CD14-positive monocyte (primary cell): ENCODE measurements at places on chromosomes 6 and 20.

GRCh38 chr6:14729129-14729871 lies 516.6 kb upstream of the JARID2 start:
- DNase-seq: peak; percentile 49

GRCh38 chr6:100664274-100665040 lies 199.7 kb upstream of the SIM1 start:
- no peak for DNase-seq

- DNase-seq: no peak
Observed at GRCh38 chr6:32964776-32965175, 3.6 kb upstream of the BRD2 start.

GRCh38 chr6:113825781-113826180 lies 31.4 kb upstream of the MARCKS start:
- no peak for DNase-seq

DNA sequence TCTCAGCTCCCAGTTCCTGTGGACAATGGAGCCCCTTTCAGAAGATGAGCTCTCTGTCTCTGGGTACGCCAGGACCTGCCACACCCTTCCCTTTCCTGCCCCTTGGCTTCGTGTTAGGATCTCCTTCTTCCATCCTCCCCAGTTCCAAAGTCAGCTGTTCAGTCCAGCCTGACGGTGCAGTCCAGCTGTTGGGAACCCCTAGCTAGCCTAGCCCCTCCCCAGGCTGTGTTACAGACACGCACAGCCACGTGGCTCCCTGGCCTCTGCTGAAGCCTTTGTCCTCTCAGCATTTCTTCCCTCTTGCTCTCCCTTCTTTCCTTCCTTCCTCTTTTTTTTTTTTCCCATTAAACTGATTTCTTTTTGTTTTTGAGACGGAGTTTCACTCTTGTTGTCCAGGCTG lies 12.4 kb upstream of the TFAP2C start:
- DNase-seq: no peak

DNA sequence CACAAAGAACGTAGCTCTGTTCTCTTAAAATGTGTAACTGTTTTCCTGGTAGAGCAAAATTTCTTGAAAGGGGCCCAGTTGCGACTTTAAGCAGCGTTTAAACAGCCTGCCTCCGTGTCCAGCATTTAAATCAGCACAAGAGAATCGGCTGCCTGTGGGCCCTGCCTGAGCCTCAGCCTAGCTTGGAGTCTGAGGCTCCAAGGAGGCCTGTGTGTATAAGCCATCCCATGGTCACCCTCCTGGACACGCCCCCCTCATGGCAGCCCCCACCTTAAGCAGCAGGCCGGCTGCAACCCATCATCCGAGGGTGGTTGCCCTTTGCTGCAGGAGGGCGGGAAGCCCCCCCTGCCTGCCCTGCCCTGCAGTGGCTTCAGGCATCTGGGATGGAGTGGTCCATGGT lies 18.9 kb downstream of the SDCBP2 start:
- DNase-seq: no peak

GRCh38 chr6:129446272-129447197 lies 263.4 kb downstream of the ARHGAP18 start:
- no peak for DNase-seq

DNA sequence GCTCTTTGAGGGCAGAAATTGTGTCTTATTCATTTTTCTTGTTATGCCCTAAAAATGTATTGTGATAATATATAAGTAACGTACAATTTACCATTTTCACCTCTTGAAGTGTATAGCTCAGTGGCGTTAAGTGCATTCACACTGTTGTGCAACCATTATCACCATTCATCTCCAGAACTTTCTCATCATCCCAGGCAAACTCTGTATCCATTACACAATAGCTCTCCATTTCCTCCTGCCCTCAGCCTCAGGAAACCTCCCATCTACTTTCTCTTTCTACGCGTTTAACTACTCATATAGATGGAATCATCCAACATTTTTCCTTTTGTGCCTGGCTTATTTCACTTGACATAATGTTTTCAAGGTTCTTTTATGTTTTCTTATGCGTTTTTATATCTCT lies 184.6 kb downstream of the ESR1 start:
- DNase-seq: peak; percentile 23

DNA sequence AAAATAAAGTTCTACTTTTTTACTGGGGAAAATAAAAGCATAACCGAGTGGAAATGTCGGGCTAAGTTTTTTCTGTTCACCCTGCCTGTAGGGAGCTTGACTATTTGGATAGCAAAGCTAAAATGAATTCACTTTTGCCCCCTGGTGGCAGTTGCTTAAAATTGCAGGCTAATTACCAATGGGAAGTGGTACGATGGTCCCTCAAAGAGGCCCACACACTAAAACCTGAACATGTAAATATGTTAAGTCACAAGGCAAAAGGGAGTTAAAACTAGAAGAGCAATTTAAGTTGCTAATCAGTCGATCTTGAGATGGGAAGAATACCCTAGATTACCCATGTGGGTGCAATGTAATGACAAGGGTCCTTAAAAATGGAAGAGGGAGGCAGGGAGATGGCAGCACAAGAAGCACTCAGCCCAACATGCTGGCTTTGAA lies 916 bp upstream of the SUN5 start:
- DNase-seq: peak; percentile 16

GRCh38 chr6:157020398-157020797 lies 243.2 kb downstream of the ARID1B start:
- no peak for DNase-seq

DNA sequence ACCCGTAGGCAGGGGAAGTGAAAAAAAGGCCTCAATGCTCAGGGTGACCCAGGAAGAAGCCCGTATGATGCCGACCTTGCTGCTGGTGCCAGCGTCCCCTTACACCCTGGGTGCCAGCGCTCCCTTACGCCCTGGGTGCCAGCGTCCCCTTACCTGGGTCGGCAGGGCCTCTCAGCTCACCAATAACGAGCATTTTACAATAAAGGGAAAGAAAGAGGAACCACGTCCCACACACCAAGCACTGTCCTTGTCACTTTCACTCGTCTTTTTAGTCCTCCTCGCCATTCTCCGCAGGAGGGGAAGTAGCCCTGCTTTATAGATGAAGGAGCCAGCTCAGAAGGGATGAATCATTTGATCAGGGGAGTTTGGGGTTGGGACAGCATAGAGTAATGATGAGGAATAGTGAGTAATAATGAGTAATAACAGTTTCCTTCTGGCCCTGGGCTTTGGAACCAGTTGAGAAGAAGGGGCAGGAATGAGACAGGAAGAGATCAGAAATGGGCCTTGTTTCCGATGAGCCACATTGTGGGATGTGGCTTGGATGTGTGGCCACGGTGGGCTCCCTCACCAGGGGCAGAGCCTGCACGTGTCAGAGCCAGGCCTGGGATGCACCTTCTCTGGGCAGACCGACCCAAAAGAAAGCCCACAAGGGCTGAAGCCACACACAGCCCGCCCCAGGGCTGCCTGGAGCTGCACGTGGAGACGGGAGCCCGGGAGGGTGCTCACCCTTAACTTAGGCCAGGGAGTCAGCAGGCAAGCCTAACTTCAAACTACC lies 75.7 kb downstream of the SYNJ2 start:
- DNase-seq: peak; percentile 94

- DNase-seq: peak; percentile 68
Observed at GRCh38 chr6:13336553-13336952, 8.2 kb upstream of the TBC1D7 start.

DNA sequence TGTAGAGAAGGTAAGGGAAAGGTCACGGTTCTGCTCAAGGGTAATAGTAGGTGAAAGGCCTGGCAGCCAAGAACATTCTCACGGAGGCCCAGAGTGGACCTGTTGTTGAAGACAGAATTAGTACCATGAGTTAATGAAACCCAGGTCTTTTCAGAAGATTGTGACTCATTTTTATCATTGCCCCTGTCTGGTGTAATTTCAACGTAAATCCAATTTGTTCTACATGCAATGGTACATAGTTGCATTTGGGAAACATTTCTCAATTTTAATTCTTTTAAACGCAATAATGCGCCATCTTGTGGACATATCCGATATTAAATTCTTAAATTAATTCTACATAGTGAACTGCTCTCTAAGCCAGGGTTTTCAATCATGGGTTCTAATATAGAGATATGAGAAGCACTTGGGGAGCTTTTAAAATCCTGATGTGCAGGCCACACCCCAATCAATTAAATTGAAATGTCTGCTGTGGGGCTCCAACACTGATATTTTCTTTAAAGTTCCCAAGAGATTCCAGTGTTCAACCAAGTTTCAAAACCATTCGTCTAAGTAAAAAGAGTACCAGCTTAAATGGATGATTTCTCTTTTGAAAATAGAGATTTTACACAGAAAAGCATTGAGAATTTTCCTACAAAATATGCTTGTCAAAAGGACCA lies 257.4 kb downstream of the PLCB1 start:
- peak; percentile 28 for DNase-seq

GRCh38 chr6:69696273-69696672 lies 100.5 kb downstream of the LMBRD1 start:
- no peak for DNase-seq

- no peak for DNase-seq
Observed at GRCh38 chr20:57986666-57987065, 241.8 kb downstream of the ANKRD60 start.

GRCh38 chr20:297925-298775 lies 780 bp downstream of the ZCCHC3 start:
- DNase-seq: peak; percentile 50

GRCh38 chr20:49781676-49782075 lies 31.0 kb upstream of the SLC9A8 start:
- no peak for DNase-seq

DNA sequence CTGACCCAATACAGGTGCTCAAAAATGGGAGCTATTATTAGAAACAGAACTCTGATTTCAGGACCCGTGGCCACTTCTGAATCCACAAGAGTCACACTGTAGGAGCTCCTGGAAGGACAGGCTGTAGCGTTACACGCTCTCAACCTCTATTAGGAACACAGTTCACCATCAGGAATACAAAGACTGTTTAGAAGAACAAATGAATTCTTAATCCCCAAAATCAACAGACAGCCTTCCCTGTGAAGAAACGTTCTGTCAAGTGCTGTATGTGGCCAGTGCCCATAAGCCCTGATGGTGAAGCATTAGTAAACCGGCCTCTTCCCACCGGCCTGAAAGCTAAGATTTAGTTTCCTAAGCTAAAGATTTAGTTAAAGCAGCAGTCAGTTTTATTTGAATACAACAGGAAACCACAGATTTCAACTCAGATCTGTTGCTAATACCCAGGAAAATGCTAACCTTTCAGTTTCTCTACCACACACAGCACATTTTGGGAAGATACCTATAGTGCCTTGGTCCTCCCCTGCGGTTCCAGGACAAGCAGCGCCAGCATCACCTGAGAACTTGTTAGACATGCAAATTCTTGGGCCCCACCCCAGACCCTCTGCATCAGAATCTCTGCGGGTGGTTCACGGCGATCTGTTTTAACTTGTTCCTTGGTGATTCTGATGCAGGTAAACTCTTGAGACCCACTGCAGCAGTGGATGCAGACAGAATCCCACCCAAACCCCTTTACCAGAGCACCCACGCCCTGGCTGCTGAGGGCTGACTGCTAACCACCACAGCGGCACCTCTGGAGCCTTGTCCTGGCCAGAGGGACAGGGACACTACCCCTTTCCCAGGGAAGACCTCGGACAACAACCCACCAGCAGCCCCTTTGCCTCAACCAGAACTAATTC lies 33.4 kb downstream of the MTRES1 start:
- DNase-seq: no peak

GRCh38 chr20:63896264-63897105 lies 1.6 kb downstream of the DNAJC5 start:
- peak; percentile 85 for DNase-seq

GRCh38 chr6:132505158-132505557 lies 7.8 kb downstream of the STX7 start:
- DNase-seq: no peak

DNA sequence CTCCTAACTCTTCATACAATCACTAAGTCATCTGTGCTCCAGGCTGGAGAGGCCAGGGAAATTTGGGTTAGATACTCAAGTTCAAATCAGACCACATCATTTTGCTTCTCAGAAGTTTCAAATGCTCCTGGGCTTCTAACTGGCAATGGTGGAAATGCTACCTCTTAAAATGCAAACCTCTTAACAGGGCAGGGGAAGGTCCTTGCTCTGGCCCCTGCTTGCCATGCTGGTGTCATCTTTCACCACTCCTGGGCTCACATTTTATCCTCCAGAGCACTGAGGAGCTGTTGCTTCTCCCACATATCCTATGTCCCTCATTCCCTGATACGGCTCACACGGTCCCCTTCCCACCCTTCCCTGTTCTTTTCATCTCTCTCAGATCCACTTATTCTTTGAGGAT lies 41.8 kb upstream of the NT5E start:
- no peak for DNase-seq

GRCh38 chr6:80976336-80976735 lies 776.1 kb downstream of the TENT5A start:
- DNase-seq: no peak

DNA sequence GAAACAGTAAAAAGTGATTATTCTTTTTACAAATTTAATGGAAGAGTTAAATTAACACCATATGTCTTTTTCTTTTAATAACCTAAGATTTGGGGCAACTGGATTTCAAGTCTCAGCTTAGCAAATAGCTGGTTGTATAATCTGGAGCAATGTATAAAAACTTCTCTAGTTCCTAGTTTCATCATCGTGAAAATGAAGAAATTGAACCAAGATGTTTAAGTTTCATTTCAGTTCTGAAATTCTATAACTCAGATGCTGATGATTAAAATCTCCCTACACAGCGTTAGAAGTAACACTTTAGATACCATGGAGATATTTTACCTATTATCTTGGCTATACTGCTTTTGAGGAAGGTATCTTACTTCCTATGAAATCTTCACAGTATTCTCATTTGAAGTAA lies 252.0 kb downstream of the KIF16B start:
- DNase-seq: no peak

DNA sequence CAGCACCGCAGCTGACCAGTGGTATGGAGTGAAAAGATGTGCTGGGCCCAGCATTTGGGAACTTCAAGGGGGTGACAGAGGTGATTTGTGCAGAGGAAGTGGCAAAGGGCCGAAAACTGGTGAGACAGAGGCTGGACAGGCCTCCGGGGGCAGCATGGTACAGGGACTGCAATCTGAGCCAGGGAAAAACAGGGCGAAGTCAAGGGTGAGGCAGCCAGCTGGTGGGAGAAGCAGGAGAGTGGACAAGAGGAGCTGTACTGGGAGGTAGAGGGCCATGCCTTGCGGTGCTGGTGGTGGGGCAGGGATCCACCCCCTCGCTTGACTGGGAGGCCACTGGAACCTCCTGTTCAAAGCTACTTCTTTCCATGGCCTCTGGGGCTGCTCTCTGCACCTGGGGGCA lies 7.3 kb upstream of the GFRA4 start:
- no peak for DNase-seq

DNA sequence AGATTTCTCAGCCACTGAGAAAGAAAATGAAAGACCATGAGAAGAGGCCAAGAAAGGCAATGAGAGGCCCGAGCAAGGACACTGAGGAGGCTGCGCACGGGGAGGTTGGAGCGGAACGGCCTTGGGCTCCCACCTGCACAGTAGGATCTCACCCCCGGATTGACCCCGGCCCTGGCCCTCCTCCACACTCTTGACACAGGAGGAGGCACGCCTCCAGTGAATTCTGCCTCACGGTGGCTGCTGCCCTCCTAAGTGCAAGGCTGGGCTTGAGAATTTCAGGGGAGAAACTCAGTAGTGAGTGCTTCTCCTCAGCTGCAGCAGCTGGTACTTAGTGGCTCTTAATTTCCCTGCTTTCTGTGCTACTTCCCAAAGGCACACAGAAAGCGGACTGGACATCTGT lies 18.0 kb downstream of the MRPL14 start:
- no peak for DNase-seq

GRCh38 chr6:15081447-15081846 lies 164.4 kb upstream of the JARID2 start:
- DNase-seq: no peak

- DNase-seq: no peak
Observed at GRCh38 chr6:12024216-12024615, 12.1 kb downstream of the HIVEP1 start.

GRCh38 chr6:74114428-74114827 lies 418.4 kb downstream of the CD109 start:
- no peak for DNase-seq

GRCh38 chr6:7919871-7920270 lies 9.3 kb upstream of the TXNDC5 start:
- peak; percentile 33 for DNase-seq
